ENCODE measurements at places on chromosomes 3 and 15. TPM values are rescaled to one million over a fixed set of nuclear protein-coding genes. Genes with fewer than 3 reads are reported as not detected.

- no peak for DNase-seq
- no peak overlapping the region for H3K27ac ChIP-seq
- H3K4me1 ChIP-seq: no peaks in the 10 kb centered on the region
These were observed 230.6 kb upstream of the PEX5L start for GRCh38 chr3:180267202-180267843.

- no peak for DNase-seq
- H3K4me1 ChIP-seq: peaks cover 19% of the 10 kb centered on the region
These were observed 233.4 kb downstream of the SQOR start for GRCh38 chr15:45868109-45868691.

DNA sequence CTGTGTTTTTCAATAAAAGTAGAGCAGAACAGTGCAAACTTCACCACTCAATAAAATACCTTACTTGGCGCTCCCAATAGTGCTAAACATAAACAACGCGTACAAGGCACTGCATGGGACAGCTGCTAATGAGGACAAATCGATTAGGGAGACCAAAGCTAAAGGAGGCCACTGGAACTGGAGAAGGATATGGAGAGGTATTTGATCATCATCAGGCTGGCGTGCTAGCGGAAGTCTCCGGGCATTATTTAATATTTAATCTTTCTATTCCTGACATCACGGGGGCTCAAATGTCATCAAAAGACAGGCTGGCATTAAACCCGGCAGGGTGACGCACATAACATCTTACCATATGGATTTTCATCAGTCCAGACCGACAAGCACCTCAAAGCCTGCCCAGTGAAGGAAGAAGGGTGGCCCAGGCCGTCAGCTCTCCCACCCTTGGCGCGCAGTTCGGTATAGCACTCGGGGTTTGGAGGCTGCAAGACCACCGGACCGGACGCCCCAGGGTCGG is 604 bp downstream of the CCPG1 start:
- no peak for DNase-seq
- H3K4me3 ChIP-seq: peak overlapping the region; percentile 92
- H3K27ac ChIP-seq: peak overlapping the region; percentile 97
- no peaks in the 10 kb centered on the region for H3K36me3 ChIP-seq
- H3K27me3 ChIP-seq: no peaks in the 10 kb centered on the region

GRCh38 chr15:51842852-51843737 is 13.6 kb downstream of the TMOD3 start:
- H3K27ac ChIP-seq: peak overlapping the region; percentile 68
- DNase-seq: no peak
- H3K4me1 ChIP-seq: peaks cover 73% of the 10 kb centered on the region
- H3K36me3 ChIP-seq: no peaks in the 10 kb centered on the region
- H3K27me3 ChIP-seq: no peaks in the 10 kb centered on the region
- no peak overlapping the region for H3K4me3 ChIP-seq

Gene ARHGAP31
- 50.3 TPM for total RNA-seq

DNA sequence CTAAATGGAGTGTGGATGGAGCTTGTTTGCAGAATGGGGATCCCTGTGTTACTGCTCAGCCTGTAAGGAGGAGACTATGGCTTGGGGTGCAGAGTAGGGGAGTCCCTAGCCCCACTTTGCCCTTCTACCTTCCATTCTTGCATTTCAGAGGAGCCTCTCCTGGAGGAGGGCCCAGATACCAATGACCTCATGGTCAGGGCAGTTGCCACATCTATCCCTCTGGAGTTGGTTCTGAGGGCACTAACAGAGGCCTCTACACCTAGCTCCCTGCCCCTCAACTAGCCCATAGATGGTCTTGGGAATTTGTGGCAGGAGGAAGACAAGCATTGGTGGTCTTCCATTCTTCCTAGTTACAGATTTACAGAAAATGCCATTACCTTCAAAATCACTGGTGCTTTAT is 6.1 kb downstream of the SKOR1 start:
- H3K27me3 ChIP-seq: peaks cover 55% of the 10 kb centered on the region
- H3K4me3 ChIP-seq: no peak overlapping the region
- no peak overlapping the region for H3K27ac ChIP-seq
- peaks cover 2% of the 10 kb centered on the region for H3K36me3 ChIP-seq

Gene SOX14
- total RNA-seq: not detected

DNA sequence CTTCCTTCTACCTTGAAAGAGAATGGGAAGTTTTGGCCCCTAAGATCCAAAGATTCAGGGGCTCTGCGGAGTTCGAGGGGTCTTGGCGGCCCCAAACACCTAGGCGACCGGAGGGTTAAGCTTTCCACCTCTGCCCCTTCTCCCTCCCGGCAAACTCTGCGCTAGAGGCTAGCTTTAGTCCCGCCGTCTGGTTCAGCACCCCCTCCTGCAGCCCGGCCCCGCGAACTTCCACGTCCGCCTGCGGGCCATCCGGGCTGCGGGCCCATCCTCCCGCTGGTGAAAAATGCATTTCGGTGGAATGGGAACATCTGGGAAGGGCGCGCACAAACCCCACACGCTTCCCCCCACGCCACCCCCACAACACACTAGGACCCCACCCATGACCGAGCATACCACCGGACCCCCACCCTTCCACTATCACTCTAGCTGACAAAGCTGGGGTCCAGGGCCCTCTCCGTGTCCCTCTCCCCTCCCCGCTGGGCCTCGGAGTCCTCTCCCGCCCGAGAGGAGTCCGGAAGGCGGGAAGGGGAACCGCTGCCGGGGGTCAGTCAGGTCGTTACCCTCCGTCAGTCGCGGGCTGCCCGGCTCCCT is 1.0 kb downstream of the SHOX2 start:
- no peak overlapping the region for H3K27ac ChIP-seq
- no peak for DNase-seq
- H3K4me1 ChIP-seq: peaks cover 39% of the 10 kb centered on the region
- H3K36me3 ChIP-seq: peaks cover 4% of the 10 kb centered on the region

- H3K27ac ChIP-seq: no peak overlapping the region
- no peaks in the 10 kb centered on the region for H3K36me3 ChIP-seq
- no peak for DNase-seq
- H3K4me3 ChIP-seq: no peak overlapping the region
These were observed 249.6 kb upstream of the COL8A1 start for GRCh38 chr3:99388780-99389179.

DNA sequence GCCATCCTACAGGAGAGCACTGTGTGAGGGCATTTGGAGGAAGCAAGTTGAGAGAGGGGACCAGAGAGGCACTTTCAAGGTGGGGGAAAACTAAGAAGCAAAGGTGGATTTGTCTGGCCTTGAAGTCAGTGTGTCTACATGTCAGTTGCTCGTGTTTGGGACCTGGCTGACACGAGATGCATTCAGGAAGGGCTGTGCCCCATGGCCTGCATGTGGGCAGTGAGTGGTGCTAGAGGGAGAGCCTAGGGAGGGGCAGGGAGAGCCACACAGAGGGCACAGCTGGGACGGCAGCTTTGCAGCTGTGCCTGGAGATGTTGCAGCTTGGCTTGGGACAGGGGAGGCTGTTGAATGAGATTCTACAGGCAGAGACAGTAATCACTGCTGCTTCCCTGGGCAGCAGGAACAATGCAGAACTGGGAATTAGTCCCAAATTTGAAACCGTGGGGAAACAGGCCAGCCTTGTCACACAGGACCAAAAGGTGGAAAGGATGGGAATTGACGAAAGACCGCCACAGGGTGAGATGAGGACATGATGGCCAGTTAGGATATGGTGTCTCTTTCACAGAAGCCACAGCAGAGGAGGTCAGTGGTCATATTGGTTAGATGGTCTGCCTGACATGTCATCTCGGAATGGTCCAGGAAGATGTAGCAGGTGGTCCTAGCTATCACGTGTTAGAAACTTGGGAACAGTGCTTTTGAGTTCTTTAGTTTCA is 10.0 kb downstream of the SEC61A1 start:
- peaks cover 64% of the 10 kb centered on the region for H3K36me3 ChIP-seq
- H3K27me3 ChIP-seq: no peaks in the 10 kb centered on the region
- DNase-seq: no peak
- peak overlapping the region; percentile 96 for H3K27ac ChIP-seq

Gene SPINK8
- not detected for total RNA-seq

- DNase-seq: no peak
- H3K27ac ChIP-seq: no peak overlapping the region
- no peaks in the 10 kb centered on the region for H3K4me1 ChIP-seq
- H3K27me3 ChIP-seq: peaks cover 2% of the 10 kb centered on the region
- H3K4me3 ChIP-seq: no peak overlapping the region
These were observed 26.9 kb downstream of the CCR4 start for GRCh38 chr3:32978331-32978730.

DNA sequence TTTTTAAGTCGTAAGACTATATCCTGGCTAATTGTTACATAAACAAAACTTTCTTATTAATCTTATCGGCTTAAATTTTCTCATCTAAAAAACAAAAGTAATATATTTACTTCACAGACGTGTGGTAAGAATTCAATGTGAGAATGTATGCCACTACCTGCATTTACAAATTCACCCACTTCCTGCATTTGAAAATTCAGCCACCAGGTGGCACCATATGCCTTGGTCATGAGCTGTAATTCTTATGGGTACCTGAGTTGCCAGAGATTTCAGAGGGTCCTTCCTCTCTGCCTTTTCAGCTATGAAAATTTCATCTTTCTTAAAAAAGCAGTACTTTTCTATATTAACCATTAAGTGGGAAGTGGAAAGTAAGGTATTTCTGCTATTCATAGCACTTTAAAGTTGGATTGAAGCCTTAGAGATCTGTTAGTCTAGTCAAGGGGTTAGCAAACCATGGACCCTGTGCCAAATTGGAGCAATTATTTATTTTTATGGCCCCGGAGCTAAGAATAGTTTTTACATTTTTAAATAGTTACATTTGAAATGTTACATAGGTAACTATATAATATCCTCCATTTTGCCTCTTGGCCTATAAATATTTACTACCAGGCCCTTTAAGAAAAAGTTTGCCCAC is 127.8 kb downstream of the HCN4 start:
- peaks cover 6% of the 10 kb centered on the region for H3K4me1 ChIP-seq
- no peak overlapping the region for H3K4me3 ChIP-seq
- peaks cover 4% of the 10 kb centered on the region for H3K36me3 ChIP-seq
- no peak for DNase-seq
- no peak overlapping the region for H3K27ac ChIP-seq
- no peaks in the 10 kb centered on the region for H3K27me3 ChIP-seq

DNA sequence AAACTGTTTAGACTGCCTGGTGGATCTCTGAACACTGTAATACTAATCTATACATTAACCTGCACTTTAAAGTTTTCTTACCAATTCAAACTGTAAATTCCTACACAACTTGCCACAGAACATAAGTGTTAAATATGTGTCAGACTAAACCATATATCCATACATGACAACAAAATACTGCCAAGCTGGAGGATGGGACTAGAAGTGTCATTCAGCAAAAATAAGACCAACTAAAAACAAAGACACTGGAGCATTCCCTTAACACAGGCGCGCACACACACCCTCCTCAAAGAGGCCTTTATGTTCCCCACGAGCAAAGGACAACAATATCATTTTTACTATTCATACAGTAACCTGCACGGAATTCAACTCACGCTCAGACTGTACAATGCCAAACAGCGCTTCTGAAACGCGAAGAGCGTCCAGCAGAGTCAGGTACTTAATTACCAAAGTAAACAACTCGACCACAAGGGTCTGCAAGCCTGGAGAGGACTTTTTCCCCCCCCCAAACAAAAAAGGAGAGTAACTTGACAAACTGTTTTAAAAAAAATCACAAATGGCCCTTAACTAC is 1.1 kb downstream of the DCUN1D1 start:
- peaks cover 25% of the 10 kb centered on the region for H3K4me1 ChIP-seq
- no peak for DNase-seq
- H3K27ac ChIP-seq: peak overlapping the region; percentile 80
- H3K27me3 ChIP-seq: no peaks in the 10 kb centered on the region
- peak overlapping the region; percentile 92 for H3K4me3 ChIP-seq

GRCh38 chr3:12440927-12441714 is 43.2 kb upstream of the TSEN2 start:
- H3K4me1 ChIP-seq: peaks cover 86% of the 10 kb centered on the region
- no peaks in the 10 kb centered on the region for H3K36me3 ChIP-seq
- H3K27me3 ChIP-seq: no peaks in the 10 kb centered on the region
- H3K4me3 ChIP-seq: no peak overlapping the region
- H3K27ac ChIP-seq: peak overlapping the region; percentile 88

Gene BRK1
- total RNA-seq: 113 TPM

DNA sequence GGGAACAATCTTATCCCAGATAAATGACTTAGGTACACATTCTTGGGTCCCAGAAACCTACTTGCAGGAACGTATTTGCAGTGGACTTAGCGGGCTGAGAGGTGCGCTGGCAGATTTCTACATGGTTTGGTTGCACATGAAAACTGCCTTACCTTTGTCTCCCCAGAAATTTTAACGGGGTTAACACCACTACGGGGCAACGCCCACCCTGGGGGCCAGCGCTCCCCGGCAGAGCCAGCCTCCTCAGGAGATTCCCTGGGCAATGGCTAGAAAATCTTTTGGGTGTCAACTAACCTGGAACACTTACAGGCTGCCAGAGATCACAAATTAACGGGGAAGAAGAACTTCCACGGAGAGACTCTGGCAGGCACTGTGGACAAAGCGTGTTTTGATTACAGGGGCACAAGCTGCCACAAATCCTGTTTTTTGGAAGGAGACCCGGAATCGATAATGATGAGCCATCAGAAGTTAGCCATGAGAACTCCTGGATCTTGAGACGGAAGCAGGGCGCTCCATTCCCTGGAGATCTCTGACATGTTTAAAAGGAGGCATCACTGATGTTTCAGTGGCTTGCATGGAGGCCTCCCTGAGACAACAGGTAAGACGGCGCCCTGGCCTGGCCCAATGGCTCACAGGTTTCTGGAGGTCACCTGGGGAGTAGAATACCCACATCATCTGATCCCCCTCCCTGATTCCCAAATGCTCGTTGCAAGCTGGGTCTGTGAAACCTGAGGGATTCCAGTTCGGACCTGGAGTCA is 288.9 kb downstream of the ADAMTS17 start:
- H3K4me3 ChIP-seq: no peak overlapping the region
- H3K27ac ChIP-seq: no peak overlapping the region
- H3K27me3 ChIP-seq: no peaks in the 10 kb centered on the region
- H3K36me3 ChIP-seq: no peaks in the 10 kb centered on the region
- DNase-seq: no peak
- peaks cover 4% of the 10 kb centered on the region for H3K4me1 ChIP-seq

- no peak for DNase-seq
- H3K4me1 ChIP-seq: peaks cover 44% of the 10 kb centered on the region
- peak overlapping the region; percentile 86 for H3K27ac ChIP-seq
- H3K4me3 ChIP-seq: no peak overlapping the region
- H3K27me3 ChIP-seq: no peaks in the 10 kb centered on the region
- no peaks in the 10 kb centered on the region for H3K36me3 ChIP-seq
These were observed 56.1 kb upstream of the PLXNA1 start for GRCh38 chr3:126926684-126927400.

Gene POPDC2
- 0.80 TPM for total RNA-seq

Gene CAND2
- total RNA-seq: 11.3 TPM

Gene SAMD7
- total RNA-seq: not detected

Data from chondrocyte (in vitro differentiated cells).